Keratinocyte (primary cell): ENCODE measurements at places on chromosomes 5 and 9.

- H3K4me3 ChIP-seq, result no peak overlapping the region
- no peak overlapping the region for H3K27ac ChIP-seq
- no peaks in the 10 kb centered on the region for H3K36me3 ChIP-seq
- no peaks in the 10 kb centered on the region for H3K4me1 ChIP-seq
These were observed 231.4 kb downstream of the PDE4D start for GRCh38 chr5:59661954-59662615.

GRCh38 chr5:1755321-1755949 is 44.2 kb downstream of the MRPL36 start:
- no peak overlapping the region for H3K27ac ChIP-seq
- DNase-seq, result no peak
- no peak overlapping the region for H3K4me3 ChIP-seq

DNA sequence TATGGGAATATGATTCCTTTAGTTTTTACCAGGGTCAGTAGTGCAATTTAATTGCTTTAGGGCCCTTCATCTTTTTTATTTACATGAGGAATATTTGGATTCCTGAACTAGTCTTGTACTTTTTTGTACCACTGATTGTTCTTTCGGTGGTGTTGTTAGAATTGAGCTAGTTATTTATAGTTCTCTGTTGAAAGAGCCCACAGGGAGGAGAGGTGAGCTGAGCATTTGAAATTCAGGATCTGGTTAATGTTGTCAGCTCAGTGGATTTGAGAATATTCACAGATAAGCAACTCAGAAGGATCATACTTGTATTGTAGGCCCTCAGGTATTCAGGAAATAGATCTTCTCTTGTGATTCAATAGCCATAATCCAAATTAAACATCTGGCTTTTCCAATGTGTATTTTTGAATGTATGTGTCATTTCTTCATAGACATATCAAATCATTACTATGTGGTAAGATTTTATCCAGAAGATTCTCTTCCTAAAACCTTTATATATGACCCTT is 613.2 kb downstream of the ISL1 start:
- H3K4me1 ChIP-seq, result no peaks in the 10 kb centered on the region
- no peak overlapping the region for H3K27ac ChIP-seq
- no peaks in the 10 kb centered on the region for H3K36me3 ChIP-seq
- DNase-seq, result no peak
- no peak overlapping the region for H3K4me3 ChIP-seq

DNA sequence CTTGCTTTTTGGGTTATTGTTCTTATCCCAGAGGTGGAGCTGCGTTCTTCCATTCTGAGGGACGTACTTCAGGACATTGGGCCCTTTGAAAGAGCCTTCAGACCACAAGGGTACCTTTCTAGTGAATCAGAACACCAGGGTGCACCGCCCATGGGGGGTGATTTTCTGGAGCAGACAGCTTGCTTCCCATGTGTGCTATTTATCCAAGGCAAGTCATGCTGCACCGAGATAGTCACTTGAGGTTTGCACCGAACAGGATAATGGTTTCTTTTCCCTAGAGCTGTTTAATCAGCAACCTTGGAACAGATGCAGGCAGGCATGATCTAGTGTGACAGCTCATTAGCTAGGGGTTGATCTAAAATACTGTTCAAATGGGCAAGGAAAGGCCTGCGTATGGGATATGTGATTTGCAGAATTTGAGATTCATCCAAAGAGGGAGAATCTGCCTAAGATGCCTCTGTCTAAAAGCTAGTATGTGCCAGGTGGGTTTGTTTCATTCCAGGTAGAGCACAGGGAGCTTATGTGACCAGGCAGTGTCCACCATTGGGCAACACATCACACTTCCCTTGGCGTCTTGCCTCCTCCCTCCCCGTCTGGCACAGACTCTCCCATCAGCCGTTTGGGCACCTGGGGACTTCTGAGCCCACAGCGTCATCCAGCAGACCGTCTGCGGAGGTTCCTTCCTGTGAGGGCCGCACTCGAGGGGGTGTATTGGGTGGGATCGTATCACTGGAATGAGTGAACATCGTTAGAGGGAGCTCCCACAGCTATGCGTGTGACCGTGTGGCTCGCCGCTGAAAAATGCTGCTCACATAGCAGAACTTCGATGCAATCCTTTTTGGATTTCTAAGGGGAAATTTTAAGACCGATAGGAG is 23.0 kb downstream of the ABL1 start:
- no peak for DNase-seq
- H3K27ac ChIP-seq, result no peak overlapping the region
- no peaks in the 10 kb centered on the region for H3K27me3 ChIP-seq
- H3K4me3 ChIP-seq, result no peak overlapping the region
- peaks cover 33% of the 10 kb centered on the region for H3K36me3 ChIP-seq
- H3K4me1 ChIP-seq, result no peaks in the 10 kb centered on the region

GRCh38 chr9:2299156-2299842 is 284.2 kb downstream of the SMARCA2 start:
- no peaks in the 10 kb centered on the region for H3K36me3 ChIP-seq
- DNase-seq, result no peak
- no peaks in the 10 kb centered on the region for H3K4me1 ChIP-seq
- no peaks in the 10 kb centered on the region for H3K27me3 ChIP-seq

- H3K36me3 ChIP-seq, result no peaks in the 10 kb centered on the region
- no peak overlapping the region for H3K4me3 ChIP-seq
- peaks cover 13% of the 10 kb centered on the region for H3K27me3 ChIP-seq
- H3K4me1 ChIP-seq, result peaks cover 25% of the 10 kb centered on the region
- no peak overlapping the region for H3K27ac ChIP-seq
- DNase-seq, result no peak
These were observed 4.0 kb upstream of the CSF2 start for GRCh38 chr5:132069561-132069960.

DNA sequence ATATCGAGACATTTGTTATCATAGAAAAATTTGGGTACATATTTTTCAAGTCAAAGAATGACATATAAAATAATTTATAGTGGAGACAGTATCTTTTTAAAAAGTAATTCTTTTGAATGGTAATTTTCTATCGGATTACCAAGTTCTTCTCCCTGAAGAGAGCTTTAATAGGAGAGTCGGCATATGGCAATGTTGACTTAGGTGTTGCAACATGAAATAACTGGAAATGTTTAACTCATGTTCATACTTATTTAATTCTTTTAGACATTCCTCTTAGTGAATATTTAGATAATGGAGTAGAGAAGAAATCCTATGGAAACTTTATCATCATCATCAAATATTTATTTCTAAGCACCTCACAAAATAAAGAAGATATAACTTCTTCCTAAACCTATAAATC is 118.2 kb upstream of the CTNND2 start:
- H3K4me1 ChIP-seq, result no peaks in the 10 kb centered on the region
- H3K36me3 ChIP-seq, result no peaks in the 10 kb centered on the region
- no peak overlapping the region for H3K27ac ChIP-seq
- DNase-seq, result no peak
- no peaks in the 10 kb centered on the region for H3K27me3 ChIP-seq

GRCh38 chr5:179238628-179238970 is 106.7 kb downstream of the ADAMTS2 start:
- H3K36me3 ChIP-seq, result no peaks in the 10 kb centered on the region
- H3K27me3 ChIP-seq, result no peaks in the 10 kb centered on the region
- H3K27ac ChIP-seq, result no peak overlapping the region
- no peak for DNase-seq
- no peaks in the 10 kb centered on the region for H3K4me1 ChIP-seq
